ENCODE measurements at places on chromosomes 2 and 18.
A peak's percentile ranks its signal among the peaks of the same experiment; 100 is the strongest.

GRCh38 chr18:58370612-58371011 lies 258.3 kb downstream of the ALPK2 start:
- DNase-seq, result no peak

GRCh38 chr2:9140645-9141044 lies 66.0 kb upstream of the ASAP2 start:
- DNase-seq, result peak; percentile 45

DNA sequence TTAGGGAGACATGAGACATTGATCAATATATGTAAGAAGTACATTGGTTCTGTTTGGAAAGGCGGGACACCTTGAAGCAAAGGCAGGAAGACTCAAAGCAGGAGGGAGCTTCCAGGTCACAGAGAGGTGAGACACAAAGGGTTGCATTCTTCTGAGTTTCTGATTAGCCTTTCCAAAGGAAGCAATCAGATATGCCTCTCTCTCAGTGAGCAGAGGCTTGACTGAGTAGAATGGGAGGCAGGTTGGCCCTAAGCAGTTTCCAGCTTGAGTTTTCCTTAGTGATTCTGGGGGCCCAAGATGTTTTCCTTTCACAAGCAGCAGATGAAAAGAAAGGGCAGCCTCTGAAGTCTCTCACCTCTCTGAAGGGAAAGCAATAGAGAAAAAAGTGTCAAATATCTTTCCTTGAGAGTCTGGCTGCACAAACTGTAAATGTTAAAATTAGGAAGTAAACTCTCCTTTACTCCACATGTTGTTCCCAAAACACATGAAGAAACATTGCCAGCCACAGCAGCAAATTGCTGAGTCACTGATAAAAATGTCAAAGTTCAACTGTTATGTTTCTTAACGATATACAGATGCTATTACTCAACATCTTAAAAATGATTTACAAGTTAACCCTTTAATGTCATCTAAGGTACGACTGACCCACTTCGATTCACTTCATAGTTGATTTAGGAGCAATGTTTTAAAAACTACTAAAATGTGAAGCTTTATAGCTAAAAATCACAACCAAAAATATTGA lies 40.3 kb downstream of the CYB5A start:
- no peak for DNase-seq

GRCh38 chr2:72144632-72145288 lies 2.9 kb downstream of the CYP26B1 start:
- DNase-seq, result peak; percentile 54

DNA sequence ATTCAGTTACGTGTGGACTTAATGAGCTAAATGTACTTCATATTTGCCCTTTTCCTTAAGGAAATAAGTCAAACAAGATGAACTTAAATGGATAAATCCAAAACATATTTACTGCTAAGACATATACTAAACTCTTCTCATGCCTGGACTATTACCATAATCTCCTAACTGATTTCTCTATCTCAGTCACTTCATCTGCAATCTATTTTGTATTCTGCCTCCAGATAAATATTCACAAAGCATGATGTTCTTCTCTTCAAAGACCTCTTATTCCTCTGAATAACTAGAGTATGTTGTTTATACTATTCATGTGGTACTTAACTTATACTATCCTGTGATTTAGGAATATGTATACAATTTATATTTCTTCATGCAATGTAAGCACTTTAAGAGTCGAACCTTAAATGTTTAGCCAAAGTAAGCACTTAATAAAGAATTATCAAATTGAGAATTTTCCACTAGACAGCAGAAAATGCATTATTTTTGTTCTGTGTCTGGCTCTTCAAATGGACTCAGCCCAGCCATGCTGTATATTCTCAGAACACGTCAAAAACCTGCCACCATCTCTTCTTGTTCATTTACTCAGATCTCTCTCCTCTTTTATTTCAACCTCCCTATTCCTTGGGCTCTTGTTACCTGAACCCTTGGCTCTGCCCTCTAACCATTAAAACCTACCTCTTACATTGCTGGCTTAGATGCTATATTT lies 79.9 kb upstream of the ARHGAP28 start:
- no peak for DNase-seq

DNA sequence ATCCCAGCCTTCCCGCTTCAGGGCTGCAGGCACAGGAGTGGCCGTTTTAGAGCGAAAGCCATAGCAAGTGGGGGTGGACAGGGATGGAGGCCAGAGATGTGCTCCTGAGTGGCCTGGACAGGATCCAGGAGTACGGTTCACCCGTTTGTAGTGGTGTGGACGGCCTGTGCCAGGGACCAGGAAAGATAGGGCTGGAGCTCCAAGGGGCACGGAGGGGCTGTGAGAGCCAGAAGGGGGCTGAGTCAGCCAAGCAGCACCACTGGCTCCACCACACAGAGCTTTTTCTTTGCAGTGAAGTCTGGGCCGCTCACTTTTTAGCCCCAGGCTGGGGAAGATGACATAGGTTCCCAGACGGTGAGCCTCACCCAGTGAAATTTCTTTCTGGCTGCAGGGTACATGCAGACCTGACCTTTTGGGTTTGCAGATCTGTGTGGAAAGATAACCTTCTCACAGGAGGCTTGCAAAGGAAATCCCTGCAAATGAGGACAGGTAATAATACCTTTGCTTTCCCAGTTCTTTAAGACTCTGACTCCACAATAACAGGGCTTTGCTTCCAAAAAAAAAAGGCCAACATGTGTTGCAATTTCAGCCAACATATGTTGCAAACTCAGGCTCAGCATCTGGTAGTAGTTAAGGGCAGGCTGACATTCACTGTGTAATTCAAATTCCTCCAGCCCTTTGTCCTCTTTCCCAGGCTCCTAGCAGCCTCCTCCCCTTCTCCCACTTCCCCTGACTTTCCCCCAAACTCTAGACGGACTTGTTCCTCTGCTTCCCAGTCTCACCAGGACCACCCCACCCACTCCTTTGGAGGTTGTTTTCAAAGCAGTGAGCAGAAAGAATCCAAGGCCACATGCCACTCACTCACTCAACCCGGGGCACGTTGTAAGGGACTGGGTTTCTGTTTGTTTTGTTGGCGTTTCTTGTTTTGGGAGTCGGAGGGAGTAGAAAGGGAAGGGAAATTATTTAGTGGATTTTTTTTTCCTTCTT lies 20.3 kb upstream of the LAPTM4A start:
- no peak for DNase-seq
